ENCODE measurements at places on chromosomes 3 and 15.

- peaks cover 9% of the 10 kb centered on the region for H3K4me1 ChIP-seq
- DNase-seq: no peak
- peaks cover 7% of the 10 kb centered on the region for H3K36me3 ChIP-seq
- H3K4me3 ChIP-seq: no peak overlapping the region
Observed at GRCh38 chr3:66411961-66412887, 88.6 kb downstream of the LRIG1 start.

GRCh38 chr3:112464264-112464663 is 35.0 kb downstream of the BTLA start:
- H3K4me3 ChIP-seq: peak overlapping the region; percentile 44
- no peak for DNase-seq
- H3K36me3 ChIP-seq: no peaks in the 10 kb centered on the region
- H3K27ac ChIP-seq: peak overlapping the region; percentile 87
- H3K4me1 ChIP-seq: peaks cover 49% of the 10 kb centered on the region

- H3K27me3 ChIP-seq: peaks cover 50% of the 10 kb centered on the region
- no peak for DNase-seq
- no peaks in the 10 kb centered on the region for H3K4me1 ChIP-seq
- H3K36me3 ChIP-seq: no peaks in the 10 kb centered on the region
- H3K27ac ChIP-seq: no peak overlapping the region
Observed at GRCh38 chr3:113265231-113265630, 53.9 kb downstream of the BOC start.

DNA sequence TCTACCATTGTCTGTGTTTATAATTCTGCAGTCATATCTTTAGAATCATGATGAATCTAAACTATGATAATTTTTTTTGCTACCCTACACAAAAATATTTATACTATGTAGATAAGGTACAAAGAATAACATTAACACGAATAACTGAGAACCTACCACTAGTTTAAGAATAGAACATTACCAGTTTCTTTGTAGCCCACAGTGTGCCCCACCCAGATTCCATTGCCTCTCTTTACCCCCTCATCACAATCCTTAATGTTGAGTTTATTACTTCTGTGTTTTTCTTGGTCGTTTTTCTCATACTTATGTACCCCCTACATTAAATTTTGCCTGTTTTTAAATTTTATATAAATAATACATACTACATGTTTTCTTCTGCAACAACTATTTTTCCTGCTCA is 140.5 kb downstream of the BBX start:
- peaks cover 13% of the 10 kb centered on the region for H3K4me1 ChIP-seq
- no peak overlapping the region for H3K27ac ChIP-seq
- H3K27me3 ChIP-seq: no peaks in the 10 kb centered on the region
- DNase-seq: no peak

GRCh38 chr3:9339761-9340471 is 22.9 kb upstream of the THUMPD3 start:
- H3K36me3 ChIP-seq: no peaks in the 10 kb centered on the region
- no peaks in the 10 kb centered on the region for H3K27me3 ChIP-seq
- DNase-seq: no peak

GRCh38 chr3:118369892-118370491 is 664.7 kb downstream of the IGSF11 start:
- DNase-seq: no peak
- H3K27ac ChIP-seq: no peak overlapping the region
- no peak overlapping the region for H3K4me3 ChIP-seq
- H3K4me1 ChIP-seq: no peaks in the 10 kb centered on the region
- no peaks in the 10 kb centered on the region for H3K27me3 ChIP-seq

GRCh38 chr15:88529021-88529630 is 17.4 kb downstream of the DET1 start:
- H3K36me3 ChIP-seq: peaks cover 18% of the 10 kb centered on the region
- H3K4me1 ChIP-seq: peaks cover 10% of the 10 kb centered on the region
- H3K27me3 ChIP-seq: no peaks in the 10 kb centered on the region
- H3K27ac ChIP-seq: no peak overlapping the region
- no peak for DNase-seq

GRCh38 chr15:93289941-93290617 is 201.1 kb upstream of the RGMA start:
- DNase-seq: no peak
- no peak overlapping the region for H3K27ac ChIP-seq
- no peaks in the 10 kb centered on the region for H3K4me1 ChIP-seq
- no peaks in the 10 kb centered on the region for H3K36me3 ChIP-seq
- H3K4me3 ChIP-seq: no peak overlapping the region

- H3K4me3 ChIP-seq: no peak overlapping the region
- DNase-seq: no peak
- H3K27ac ChIP-seq: no peak overlapping the region
- peaks cover 57% of the 10 kb centered on the region for H3K27me3 ChIP-seq
Observed at GRCh38 chr3:46466871-46467403, 2.2 kb upstream of the LTF start.

- no peak overlapping the region for H3K27ac ChIP-seq
- no peak for DNase-seq
- H3K4me3 ChIP-seq: no peak overlapping the region
- no peaks in the 10 kb centered on the region for H3K4me1 ChIP-seq
Observed at GRCh38 chr15:95469496-95470000, 861.0 kb upstream of the NR2F2 start.

GRCh38 chr3:132629928-132630327 is 29.7 kb downstream of the ACAD11 start:
- H3K36me3 ChIP-seq: peaks cover 4% of the 10 kb centered on the region
- no peak overlapping the region for H3K4me3 ChIP-seq
- DNase-seq: no peak
- H3K27me3 ChIP-seq: no peaks in the 10 kb centered on the region
- H3K4me1 ChIP-seq: no peaks in the 10 kb centered on the region

DNA sequence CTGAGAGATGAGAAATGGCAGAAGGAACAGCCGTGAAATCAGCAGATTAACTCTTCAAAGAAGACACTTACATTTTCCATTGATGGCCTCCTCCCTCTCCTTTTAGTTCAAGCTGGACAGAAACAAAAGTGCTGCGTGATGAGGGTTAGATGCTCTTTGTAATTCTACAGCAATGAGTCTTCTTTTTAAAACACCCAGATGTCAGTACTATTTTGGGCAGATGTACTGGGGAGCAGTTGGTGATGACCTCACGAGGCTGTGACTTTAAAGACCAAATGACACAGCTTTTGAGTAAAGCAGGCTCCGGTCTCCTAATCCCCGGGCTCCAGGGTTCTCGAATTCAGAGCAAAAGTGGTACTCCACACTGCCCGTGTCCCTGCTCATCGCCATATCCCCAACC is 198.2 kb downstream of the SLCO3A1 start:
- H3K27ac ChIP-seq: no peak overlapping the region
- H3K27me3 ChIP-seq: no peaks in the 10 kb centered on the region
- DNase-seq: no peak
- peaks cover 34% of the 10 kb centered on the region for H3K4me1 ChIP-seq
- no peaks in the 10 kb centered on the region for H3K36me3 ChIP-seq

DNA sequence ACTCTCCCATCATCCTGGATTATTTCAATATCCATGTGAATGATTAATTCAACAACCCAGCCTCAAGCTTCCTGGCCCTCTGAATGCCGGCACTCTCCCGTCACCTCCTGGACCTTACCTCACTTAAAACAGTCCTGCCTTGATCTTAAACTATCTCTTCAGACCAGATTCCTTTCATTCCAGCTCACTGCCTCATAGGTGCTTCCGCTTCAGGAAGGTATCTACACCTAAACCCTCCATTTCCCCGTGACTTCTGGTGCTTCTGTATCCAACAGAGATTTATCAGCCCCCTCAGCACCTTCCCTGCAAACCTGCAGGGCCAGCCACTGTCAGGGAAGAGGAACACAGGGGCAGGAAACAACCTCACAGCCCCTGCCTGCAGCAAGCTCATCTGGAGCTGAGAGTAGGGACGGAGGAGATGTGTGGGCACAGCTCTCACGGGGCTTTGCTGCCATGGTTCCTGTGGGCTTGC is 98.9 kb upstream of the TJP1 start:
- DNase-seq: no peak
- H3K27ac ChIP-seq: no peak overlapping the region
- no peak overlapping the region for H3K4me3 ChIP-seq
- H3K27me3 ChIP-seq: peaks cover 14% of the 10 kb centered on the region

DNA sequence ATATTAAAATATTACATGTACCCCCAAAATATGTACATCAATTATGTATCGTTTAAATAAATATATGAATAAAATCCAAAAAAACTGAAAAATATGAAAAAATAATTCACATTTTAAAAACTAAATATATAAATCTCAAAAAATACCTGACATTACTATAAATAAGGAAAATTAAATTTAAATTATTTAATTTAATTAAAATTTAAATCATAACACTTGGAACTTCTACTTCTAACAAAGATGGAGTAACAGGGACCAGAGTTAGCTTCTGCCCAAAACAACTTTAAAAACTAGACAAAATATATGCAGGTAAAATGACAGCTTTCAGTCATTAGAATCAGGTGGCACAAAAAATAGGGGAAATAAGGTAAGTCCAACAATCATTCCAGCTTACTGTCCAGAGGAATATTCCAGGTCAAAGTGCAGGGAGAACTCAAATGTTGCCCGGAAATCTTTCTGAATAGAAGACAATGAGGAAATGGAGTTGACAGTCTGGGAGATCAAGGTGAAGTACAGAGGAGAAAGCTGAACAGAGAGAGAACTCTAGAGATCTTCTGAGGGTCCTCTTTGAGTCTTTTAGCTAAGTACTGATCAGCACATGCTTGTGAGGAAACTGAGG is 207.7 kb upstream of the ATP11B start:
- no peak overlapping the region for H3K4me3 ChIP-seq
- no peaks in the 10 kb centered on the region for H3K36me3 ChIP-seq
- H3K27ac ChIP-seq: no peak overlapping the region
- no peaks in the 10 kb centered on the region for H3K4me1 ChIP-seq
- peaks cover 6% of the 10 kb centered on the region for H3K27me3 ChIP-seq
- no peak for DNase-seq

- peak overlapping the region; percentile 55 for H3K27ac ChIP-seq
- peaks cover 18% of the 10 kb centered on the region for H3K4me1 ChIP-seq
- no peaks in the 10 kb centered on the region for H3K27me3 ChIP-seq
Observed at GRCh38 chr3:136141291-136141785, 54.8 kb downstream of the MSL2 start.

DNA sequence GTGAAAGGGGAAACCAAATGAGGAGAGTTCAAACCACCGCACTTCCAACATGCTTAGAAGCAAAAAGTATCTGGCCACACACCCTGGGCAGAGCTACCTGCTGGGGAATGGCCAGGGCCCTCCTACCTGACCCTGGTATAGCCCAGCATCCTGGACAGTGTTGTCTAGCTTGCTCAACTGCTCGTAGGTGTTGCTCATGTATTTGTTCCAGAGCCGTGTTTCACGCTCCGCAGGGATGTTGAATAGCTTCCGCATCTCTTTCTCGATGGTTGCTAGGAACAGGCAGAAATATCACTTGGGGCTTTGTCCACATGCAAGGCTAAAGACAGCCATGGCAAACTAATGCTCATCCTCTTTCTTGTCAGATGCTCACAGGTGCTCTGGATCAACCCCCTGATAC is 15.1 kb downstream of the USP4 start:
- H3K27me3 ChIP-seq: no peaks in the 10 kb centered on the region
- peaks cover 7% of the 10 kb centered on the region for H3K4me1 ChIP-seq
- no peak overlapping the region for H3K4me3 ChIP-seq
- no peak for DNase-seq
- H3K27ac ChIP-seq: peak overlapping the region; percentile 65
- H3K36me3 ChIP-seq: peaks cover 94% of the 10 kb centered on the region

DNA sequence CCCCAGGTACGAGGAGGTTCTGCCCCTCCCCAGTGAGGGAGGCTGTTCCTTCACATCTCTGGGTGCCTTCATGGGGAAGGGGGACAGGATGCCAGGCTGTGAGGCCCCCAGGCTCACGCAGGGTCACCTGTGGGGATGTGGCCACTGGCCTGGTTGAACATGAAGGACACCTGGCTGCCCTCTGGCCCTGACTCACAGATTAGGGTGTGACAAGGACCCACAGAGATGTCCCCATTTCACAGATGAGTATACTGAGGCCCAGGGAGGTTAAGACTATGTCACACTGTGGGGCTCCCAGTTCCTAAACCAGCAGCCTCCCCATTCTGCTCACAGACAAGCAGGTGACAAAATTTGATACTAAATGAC is 42.4 kb downstream of the PCSK6 start:
- H3K27me3 ChIP-seq: peaks cover 67% of the 10 kb centered on the region
- no peak for DNase-seq
- H3K27ac ChIP-seq: no peak overlapping the region
- H3K4me1 ChIP-seq: no peaks in the 10 kb centered on the region
- no peak overlapping the region for H3K4me3 ChIP-seq
- H3K36me3 ChIP-seq: no peaks in the 10 kb centered on the region

DNA sequence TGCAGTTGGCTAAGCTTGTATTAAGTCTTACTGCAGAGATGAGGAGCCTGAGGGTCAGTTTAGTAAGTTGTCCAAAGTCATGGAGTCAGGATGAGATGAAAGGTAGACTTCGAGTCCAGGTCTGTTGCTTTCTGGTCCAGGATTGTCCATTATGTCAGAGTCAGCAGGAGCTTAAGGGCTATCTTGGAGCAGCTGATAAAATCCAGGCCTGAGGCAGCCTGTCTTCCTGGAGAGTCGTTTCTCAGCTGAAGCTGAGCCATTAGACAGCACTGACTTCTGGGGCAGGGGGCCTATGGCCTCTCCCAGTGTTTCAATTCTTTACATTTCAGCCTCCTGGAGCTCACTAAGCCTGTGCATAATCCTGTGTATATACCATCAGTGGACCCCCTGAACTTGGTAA is 219.5 kb upstream of the GAP43 start:
- no peak overlapping the region for H3K4me3 ChIP-seq
- no peaks in the 10 kb centered on the region for H3K36me3 ChIP-seq
- peaks cover 16% of the 10 kb centered on the region for H3K27me3 ChIP-seq
- DNase-seq: no peak
- no peaks in the 10 kb centered on the region for H3K4me1 ChIP-seq

DNA sequence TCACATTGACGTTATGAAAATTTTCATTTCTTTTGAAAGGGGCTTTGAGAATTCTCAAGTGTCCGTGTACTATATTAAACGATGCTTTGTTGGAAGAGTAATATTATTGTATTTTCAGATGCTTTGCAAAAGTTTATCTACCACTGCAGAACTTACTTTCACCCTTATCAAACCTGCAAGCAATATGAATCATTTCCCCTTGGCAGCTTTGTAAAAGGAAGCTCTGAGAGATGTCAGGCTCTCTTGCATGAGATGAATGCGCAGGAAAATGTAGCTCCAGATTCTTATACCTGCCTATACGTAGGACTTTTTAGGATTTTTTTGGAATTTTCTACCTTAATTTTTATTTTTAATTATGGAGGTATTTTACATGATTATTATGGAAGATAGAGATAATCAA is 34.5 kb downstream of the GPD1L start:
- peaks cover 16% of the 10 kb centered on the region for H3K4me1 ChIP-seq
- H3K27me3 ChIP-seq: no peaks in the 10 kb centered on the region
- peaks cover 9% of the 10 kb centered on the region for H3K36me3 ChIP-seq
- H3K4me3 ChIP-seq: no peak overlapping the region
- H3K27ac ChIP-seq: peak overlapping the region; percentile 52

DNA sequence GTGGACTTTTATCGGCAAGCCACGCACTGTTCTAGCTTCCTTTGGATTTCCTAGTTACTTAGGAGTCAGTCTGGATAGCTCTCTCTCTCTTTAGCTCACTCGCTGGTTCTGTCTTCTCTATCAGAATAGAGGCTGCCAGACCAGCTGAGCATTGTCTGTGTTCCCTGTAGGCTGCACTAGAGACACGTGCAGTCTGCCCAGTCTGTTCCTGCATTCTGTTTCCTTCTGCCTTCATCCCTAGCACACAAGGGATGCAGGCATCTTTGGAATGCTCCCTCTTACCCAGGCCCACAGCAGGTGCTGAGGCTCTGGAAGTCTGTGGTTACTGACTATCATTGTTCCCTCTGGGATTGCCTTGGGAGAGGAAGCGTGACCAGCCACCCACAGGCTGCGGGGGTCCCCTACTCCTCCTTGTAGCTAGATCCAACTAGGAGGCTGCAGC is 322.8 kb downstream of the ZNF621 start:
- no peaks in the 10 kb centered on the region for H3K4me1 ChIP-seq
- H3K4me3 ChIP-seq: no peak overlapping the region
- no peak for DNase-seq
- H3K36me3 ChIP-seq: no peaks in the 10 kb centered on the region

Data from effector memory CD8-positive, alpha-beta T cell (primary cell).